Stimulated activated CD4-positive, alpha-beta T cell treated with anti-CD3 and anti-CD28 coated beads, TNF-alpha, amount 100 ng/mL, for 1 hour (primary cell): ENCODE measurements at places on chromosomes 5 and 9.

DNA sequence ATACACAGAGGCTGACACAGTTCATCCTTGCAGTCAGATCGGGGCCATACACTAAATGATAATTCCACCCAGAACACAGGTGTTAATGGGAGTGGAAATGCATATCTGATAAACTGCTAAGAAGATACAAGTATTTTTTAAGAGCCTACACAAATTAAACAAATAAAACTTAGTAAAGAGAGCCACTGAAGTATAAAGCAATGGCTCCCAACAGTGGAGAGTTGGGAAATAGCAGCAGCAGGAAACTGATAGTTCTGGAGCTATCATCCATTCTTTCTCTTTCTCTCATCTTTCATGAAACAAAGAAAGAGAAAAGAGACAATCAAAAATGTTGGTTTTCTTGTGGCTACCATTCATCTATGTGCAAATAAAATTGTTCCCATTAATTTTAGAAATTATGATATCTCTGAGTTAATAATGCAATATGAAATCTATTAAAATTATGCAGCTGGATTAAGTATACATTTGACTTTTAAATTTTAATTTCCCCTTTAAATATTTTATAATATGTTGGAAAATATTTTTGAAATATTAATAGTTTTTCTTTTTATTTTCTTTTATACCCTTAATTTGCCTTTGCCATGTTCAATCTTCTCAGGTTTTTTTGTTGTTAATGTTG is 120.8 kb downstream of the EMB start:
- no peak for DNase-seq

- no peak for DNase-seq
Observed at GRCh38 chr9:100720922-100721321, 143.0 kb downstream of the CAVIN4 start.

DNA sequence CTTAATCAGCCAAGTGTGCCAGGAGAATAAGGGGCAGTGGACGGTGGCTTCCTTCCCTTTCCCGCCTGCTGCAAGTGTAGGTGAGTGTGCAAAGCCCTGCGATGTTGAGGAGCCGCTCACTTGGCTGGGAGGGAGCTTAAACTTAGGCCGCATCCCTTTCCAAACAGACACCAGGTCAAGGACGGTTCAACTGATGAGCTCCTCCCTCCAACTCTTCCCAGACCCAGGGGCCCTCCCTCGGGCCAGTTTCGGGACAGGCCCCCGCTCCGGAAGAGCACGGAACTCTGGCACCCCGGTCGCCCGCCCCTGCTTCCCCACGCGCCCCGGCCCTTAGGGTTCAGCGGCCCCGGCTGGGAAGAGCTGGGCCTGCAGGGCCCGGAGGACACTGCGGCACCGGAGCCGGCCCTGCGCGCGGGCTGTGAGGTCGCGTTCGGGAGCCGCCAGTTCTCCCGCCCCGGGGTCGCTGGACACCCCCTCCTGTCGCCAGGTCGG is 481 bp downstream of the MRPL36 start:
- peak; percentile 3 for DNase-seq

GRCh38 chr5:139298242-139298641 is 4.7 kb downstream of the MATR3 start:
- DNase-seq, result no peak

DNA sequence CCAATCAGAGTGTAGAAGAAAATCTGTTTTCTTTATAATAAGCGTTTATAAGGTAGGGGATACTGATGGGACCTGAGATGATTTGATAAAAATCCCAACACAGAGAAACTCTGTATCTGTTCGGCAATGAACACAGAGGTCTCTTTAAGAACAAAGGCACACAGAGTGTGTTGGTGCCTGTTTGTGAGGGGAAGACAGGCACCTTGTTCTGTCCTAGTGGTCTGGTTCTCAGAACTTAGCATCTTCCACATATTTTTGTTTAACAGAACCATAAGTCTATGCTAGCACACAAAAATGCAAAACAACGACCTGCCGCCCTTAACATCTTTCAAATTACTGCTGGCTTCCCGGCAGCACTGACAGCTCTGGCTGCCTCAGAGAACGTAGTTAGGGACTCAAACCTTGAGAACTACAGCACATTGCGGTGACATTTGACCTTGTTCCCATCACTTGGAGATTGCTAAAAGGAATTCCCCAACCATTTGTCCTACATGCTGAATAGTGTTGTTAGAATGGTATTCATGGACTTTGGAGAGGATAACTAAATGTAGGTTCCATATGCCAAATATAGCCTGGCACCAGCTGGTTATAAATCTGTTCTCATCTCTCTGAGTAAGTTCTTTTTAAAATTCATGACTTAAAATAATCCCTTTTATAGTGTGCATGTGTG is 871.7 kb upstream of the TYRP1 start:
- no peak for DNase-seq
